Neural progenitor cell (in vitro differentiated cells): ENCODE measurements at places on chromosomes 12 and 14.

GRCh38 chr14:103886304-103887169 is 39.2 kb upstream of the PPP1R13B start:
- H3K27me3 ChIP-seq: peaks cover 13% of the 10 kb centered on the region
- no peak overlapping the region for H3K27ac ChIP-seq
- H3K4me3 ChIP-seq: no peak overlapping the region
- peak; percentile 72 for DNase-seq

DNA sequence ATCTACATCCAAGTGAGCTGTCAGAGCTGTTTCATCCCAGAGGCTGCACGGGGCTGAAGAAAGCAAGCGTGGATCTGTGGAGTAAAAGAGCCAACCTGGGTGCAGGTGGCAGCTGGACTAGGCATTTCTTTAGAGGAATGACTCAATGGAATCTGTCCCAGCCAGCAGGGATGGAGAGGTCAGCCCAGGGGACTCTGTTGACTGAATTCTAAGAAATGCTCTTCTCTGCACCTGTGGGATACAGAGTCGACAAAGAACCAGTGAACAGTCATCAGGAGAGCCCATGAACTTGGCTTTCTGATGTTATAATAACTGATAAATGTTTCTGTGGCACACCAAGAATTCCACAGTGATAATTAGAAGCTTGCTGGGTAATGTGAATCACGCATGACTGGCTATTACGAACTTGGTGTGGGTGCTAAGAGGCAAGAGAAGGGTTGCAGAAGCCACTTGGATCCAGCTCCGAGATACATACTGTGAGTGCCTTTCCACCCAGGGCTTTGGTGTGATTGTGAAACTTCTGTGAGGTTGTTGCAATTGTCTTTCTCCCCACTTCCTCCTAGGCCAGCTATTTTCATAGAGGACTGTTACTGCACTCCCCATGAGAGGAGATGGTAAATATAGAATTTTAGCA is 16.2 kb downstream of the PYGL start:
- no peak overlapping the region for H3K4me3 ChIP-seq
- H3K27ac ChIP-seq: no peak overlapping the region
- DNase-seq: no peak
- H3K4me1 ChIP-seq: peaks cover 8% of the 10 kb centered on the region

DNA sequence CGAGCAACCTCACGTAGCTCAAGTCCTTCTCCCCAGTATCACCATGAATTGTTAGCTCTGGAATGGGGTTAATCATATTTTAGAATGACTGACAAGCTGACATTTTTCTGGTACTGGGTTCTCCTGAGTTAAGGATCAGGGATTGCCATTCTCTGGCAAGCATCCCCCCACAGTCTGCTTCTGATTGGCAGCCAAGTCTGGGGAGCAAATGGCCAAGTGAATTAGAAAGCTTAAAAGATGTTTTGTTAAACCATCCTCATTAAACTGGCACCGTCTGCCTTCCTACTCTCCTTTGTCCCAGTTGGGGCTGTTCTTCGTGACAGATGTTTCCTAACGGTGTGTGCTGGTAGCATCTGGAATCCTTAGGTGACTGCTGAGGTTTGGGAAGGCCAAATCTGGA is 17.2 kb upstream of the CISTR start:
- H3K27me3 ChIP-seq: peaks cover 98% of the 10 kb centered on the region
- H3K36me3 ChIP-seq: no peaks in the 10 kb centered on the region
- H3K4me1 ChIP-seq: no peaks in the 10 kb centered on the region
- H3K4me3 ChIP-seq: no peak overlapping the region
- H3K27ac ChIP-seq: no peak overlapping the region

DNA sequence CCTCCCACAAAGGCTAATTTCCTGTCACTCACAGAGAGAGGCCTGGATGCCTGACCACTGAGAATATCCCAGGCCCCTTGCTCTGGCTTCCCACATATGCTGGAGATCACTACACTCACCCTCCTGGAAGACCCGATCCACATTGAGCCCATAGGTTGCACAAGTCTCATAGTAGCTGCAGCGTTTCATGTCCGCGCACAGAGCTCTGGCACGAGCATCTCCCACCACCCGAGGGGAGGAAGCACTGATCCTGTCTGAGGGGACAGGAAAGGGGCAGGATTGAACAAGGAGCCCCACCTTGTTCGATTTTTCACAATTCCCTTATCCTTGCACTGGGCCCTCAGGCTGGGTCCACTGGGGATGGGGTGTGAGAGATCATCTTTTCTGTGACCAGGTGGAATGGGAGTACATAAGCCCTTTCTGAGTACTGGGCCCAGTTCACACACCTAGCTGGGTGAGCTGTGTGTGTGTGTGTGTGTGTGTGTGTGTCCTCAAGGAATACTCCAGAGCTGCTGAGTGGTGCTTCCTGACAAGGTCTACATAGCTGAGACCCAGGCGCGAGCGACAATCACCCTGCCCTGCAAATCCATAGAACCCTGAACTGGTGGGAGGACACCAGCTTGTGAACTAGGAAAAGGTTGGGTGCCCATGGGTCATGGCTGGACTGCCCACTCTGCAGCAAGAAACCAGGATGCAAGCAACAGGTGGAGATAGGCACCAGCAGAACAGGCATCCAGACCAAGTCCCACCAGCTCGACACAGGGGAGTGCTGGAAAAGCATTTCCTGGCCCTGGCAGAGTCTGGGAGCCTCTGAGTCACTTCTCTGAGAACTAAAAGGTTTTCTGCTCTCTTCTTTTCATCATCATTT is 5.6 kb downstream of the AGAP2 start:
- peaks cover 100% of the 10 kb centered on the region for H3K27me3 ChIP-seq
- peaks cover 10% of the 10 kb centered on the region for H3K4me1 ChIP-seq
- no peaks in the 10 kb centered on the region for H3K36me3 ChIP-seq
- no peak for DNase-seq
- no peak overlapping the region for H3K27ac ChIP-seq

DNA sequence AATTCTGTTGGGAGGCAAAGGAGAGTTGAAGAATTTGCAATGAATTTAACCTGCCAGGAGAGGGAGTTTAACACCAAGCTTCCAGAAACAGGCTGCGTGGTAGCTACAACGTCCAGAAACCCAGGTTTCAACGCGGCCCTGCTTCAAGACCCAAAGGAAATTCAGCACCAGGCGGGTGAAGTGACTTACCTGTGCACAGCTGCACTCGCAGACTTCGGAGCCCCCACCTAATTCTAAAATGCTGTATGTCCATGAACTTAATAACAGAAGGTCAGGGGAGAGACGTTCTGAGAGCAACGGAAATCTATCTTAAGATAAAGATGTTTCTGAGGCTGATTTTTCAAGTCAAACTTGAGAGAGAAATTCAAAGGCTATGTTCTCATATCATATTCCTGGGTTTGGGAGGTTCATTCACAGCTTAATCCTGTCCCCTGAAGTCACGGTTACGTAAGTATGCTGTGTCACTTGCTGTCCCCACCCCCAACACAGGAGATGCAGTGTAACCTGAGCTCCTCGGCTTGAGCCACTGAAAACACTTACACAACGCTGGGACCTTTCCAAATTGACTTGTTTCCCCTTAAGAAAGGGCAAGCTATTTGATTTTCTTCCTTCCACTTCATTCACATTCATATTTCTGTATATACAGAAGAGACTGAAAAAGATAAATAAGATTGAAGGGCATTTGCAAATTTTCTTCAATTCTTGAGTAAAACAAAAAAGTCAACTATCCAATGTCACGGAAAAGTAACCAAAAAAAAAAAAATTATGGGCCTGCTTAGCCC is 22.7 kb downstream of the CLIP1 start:
- peak overlapping the region; percentile 54 for H3K27ac ChIP-seq
- DNase-seq: peak; percentile 81
- peak overlapping the region; percentile 30 for H3K4me3 ChIP-seq
- no peaks in the 10 kb centered on the region for H3K36me3 ChIP-seq

- no peaks in the 10 kb centered on the region for H3K36me3 ChIP-seq
- no peak overlapping the region for H3K4me3 ChIP-seq
- peaks cover 2% of the 10 kb centered on the region for H3K27me3 ChIP-seq
Observed at GRCh38 chr12:104057771-104058197, 6.5 kb upstream of the HCFC2 start.

GRCh38 chr12:2376908-2377657 is 324.3 kb downstream of the CACNA1C start:
- H3K4me1 ChIP-seq: peaks cover 11% of the 10 kb centered on the region
- DNase-seq: peak; percentile 61
- H3K4me3 ChIP-seq: no peak overlapping the region
- H3K36me3 ChIP-seq: no peaks in the 10 kb centered on the region
- H3K27me3 ChIP-seq: no peaks in the 10 kb centered on the region

GRCh38 chr12:127194176-127194575 is 1072.8 kb upstream of the TMEM132C start:
- no peak for DNase-seq
- no peak overlapping the region for H3K4me3 ChIP-seq
- no peaks in the 10 kb centered on the region for H3K27me3 ChIP-seq
- H3K36me3 ChIP-seq: no peaks in the 10 kb centered on the region
- H3K4me1 ChIP-seq: peaks cover 6% of the 10 kb centered on the region

GRCh38 chr14:106564058-106564643 is 1037.8 kb downstream of the TMEM121 start:
- H3K4me1 ChIP-seq: no peaks in the 10 kb centered on the region
- no peak overlapping the region for H3K4me3 ChIP-seq
- H3K36me3 ChIP-seq: no peaks in the 10 kb centered on the region

DNA sequence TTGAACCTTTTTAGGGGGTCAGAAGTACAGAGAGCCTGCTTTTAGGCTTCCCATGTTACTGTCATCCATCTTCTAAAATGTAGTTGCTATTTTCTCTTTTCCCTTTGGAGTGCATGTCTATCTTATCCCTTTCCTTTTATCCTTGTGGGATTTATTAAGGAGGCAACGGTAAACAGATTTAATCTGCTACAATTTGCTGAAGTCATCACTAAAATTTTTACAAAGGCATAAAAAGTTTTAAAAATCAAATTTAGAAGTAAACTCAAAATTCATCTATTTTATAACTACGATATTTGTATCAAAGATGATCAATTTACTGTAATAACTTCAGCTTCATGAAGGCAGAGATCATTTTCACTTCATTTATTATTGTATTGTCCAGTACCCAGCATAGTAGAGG is 118.7 kb downstream of the RPS6KA5 start:
- no peak overlapping the region for H3K4me3 ChIP-seq
- no peaks in the 10 kb centered on the region for H3K4me1 ChIP-seq
- no peak overlapping the region for H3K27ac ChIP-seq
- no peak for DNase-seq

GRCh38 chr14:79543967-79544697 is 667.2 kb downstream of the DIO2 start:
- no peaks in the 10 kb centered on the region for H3K27me3 ChIP-seq
- DNase-seq: peak; percentile 68
- H3K4me3 ChIP-seq: no peak overlapping the region

DNA sequence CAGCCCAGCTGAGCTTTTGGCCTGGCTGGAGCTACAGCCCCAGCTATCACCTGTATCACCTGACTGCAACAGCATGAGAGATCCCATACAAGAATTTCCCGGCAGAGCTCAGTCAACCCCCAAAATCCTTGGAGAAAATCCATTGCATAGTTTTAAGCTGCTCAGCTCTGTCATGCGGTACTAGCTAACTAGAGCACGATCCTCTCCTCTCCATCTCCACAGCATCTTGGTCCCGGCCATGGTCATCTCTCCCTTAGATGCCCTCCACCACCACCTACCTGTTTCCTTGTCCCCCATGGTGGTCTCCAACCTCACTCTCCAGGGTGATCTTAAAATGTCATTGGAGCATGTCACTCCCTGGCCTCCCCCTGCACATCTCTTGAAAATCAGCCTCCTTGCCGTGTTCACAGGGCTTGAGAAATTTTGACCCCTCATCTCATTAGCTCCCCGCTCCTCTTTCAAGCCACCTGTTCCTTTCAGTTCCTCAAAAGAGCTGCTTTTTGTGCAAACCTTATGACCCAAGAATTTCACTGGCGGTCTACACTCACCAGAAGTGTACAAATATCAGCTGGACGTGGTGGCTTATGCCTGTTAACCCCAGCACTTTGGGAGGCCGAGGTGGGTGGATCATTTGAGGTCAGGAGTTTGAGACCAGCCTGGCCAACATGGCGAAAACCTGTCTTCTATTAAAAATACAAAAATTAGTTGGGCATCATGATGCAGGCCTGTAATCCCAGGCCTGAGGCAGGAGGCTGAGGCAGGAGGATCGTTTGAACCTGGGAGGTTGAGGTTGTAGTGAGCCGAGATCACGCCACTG is 8.1 kb upstream of the CLMN start:
- no peak overlapping the region for H3K27ac ChIP-seq
- H3K4me1 ChIP-seq: no peaks in the 10 kb centered on the region
- no peaks in the 10 kb centered on the region for H3K27me3 ChIP-seq
- H3K4me3 ChIP-seq: no peak overlapping the region
- DNase-seq: no peak

DNA sequence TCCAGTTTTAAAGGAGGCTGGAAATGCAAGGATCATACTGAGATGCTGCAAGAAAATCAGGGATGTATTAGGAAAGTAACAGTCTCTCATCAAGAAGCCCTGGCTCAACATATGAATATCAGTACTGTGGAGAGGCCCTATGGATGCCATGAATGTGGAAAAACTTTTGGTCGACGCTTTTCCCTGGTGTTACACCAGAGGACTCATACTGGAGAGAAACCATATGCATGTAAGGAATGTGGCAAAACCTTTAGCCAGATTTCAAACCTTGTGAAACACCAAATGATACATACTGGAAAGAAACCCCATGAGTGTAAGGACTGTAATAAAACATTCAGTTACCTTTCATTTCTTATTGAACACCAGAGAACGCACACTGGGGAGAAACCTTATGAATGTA is 24.5 kb downstream of the ZNF891 start:
- no peaks in the 10 kb centered on the region for H3K27me3 ChIP-seq
- no peak overlapping the region for H3K27ac ChIP-seq
- no peak for DNase-seq
- H3K4me1 ChIP-seq: no peaks in the 10 kb centered on the region
- H3K4me3 ChIP-seq: peak overlapping the region; percentile 13

- no peak overlapping the region for H3K27ac ChIP-seq
- H3K27me3 ChIP-seq: no peaks in the 10 kb centered on the region
Observed at GRCh38 chr12:64083285-64084210, 138.5 kb downstream of the KICS2 start.

DNA sequence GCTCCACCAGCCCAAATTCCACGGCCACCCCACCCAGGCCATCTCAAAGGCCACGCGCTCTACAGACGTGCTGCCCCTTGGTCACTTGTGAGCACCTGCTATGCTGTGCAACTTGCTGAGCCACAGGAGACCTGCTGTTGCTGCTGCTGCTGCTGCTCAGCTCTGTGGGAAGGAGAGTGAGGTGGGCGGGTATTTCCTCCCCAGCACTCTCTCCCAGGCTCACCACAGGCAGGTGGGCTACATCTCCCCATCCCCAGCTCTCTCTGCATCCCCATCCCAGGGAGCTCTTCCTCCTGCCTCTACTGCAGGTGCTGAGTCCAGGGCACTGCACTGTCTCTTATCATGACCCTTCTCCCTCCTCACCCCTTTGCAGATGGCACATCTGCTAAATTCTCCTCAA is 306.9 kb downstream of the BCL11B start:
- no peaks in the 10 kb centered on the region for H3K27me3 ChIP-seq
- no peaks in the 10 kb centered on the region for H3K4me1 ChIP-seq
- no peaks in the 10 kb centered on the region for H3K36me3 ChIP-seq
- no peak for DNase-seq

DNA sequence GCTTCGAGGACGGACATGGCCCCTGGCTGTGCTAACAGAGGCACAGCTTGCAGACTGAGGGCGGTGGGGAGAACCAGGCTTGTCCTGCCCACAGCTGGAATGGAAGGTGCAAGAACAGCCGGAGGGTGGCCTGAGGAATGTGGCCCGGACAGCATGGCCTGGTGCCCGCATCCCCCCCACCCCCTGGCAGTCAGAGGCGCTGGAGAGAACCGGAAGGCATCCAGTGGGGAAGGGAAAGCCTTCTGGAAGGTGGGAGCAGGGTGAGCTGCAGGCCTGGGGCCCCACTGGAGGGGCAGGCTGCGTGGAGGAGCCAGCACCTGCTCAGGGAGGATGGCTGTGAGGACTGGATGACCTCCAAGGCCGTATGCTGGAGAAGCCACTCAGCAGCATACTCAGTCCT is 8.1 kb upstream of the CYP46A1 start:
- no peaks in the 10 kb centered on the region for H3K36me3 ChIP-seq
- peaks cover 22% of the 10 kb centered on the region for H3K4me1 ChIP-seq
- H3K27ac ChIP-seq: no peak overlapping the region
- no peak overlapping the region for H3K4me3 ChIP-seq
- no peaks in the 10 kb centered on the region for H3K27me3 ChIP-seq
